ENCODE measurements at places on chromosomes 1 and 21.

DNA sequence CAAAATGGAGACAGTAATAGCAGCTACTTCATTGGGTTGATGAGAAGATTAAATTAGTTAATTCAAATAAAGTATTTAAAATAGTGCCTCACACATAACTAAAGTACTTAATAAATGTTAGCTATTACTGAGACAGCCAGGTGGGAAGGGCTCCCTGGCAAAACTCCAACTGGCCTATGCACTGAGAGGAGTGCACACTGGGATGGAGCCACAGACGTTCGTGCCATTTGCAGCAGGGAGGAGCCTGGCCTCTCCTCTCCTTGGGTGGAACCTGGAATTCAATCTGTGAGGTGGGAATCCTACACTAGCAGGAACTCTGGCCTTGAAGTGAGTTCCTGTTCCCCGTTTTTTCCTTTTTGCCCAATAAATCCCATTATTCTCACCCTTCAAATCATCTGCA lies 28.1 kb downstream of the SLC5A9 start:
- DNase-seq: no peak

GRCh38 chr1:63912643-63913042 lies 138.8 kb downstream of the ROR1 start:
- no peak for DNase-seq

DNA sequence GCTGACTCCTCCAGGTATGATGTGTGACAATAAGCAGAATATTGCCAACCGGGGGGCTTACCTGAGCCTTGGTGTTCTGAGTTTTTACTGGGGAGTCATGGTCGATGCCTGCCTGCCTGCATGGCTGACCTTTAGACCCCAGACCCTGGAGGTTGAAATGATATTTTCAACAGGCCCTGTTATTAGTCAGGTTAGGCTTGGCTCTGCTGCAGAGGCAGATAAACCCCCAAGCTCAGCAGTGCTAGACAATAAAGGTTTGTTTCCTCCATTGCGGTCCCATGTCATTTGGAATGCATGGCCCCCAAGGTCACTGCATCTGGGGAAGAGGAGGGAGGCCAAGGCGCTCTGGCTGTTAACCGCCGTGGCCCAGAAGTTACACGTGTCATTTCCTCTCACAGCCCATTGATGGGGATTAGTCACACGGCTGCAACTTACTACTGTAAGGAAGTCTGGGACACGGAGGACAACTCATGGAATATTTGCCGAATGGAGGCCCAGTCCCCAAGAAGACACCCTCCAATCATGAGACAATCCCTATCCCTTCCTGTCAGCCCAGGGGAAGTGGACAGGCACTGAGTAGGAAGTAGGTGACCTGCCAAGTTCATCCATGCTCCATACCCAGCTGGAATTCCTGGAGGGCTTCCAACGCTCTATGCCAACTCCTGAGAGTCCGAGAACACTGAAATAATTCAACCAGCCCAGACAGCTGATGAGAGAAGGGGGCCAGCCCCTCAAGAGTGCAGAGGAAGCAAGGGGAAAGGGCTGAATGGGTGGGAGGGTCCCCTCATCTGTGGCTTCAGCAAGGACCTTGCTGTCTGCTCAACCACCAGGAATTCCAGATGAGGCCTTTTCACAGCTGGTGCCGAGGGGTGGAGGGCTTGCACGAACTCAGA lies 97.3 kb downstream of the TAS1R2 start:
- no peak for DNase-seq

GRCh38 chr1:2645776-2646175 lies 13.0 kb upstream of the MMEL1 start:
- DNase-seq: no peak

DNA sequence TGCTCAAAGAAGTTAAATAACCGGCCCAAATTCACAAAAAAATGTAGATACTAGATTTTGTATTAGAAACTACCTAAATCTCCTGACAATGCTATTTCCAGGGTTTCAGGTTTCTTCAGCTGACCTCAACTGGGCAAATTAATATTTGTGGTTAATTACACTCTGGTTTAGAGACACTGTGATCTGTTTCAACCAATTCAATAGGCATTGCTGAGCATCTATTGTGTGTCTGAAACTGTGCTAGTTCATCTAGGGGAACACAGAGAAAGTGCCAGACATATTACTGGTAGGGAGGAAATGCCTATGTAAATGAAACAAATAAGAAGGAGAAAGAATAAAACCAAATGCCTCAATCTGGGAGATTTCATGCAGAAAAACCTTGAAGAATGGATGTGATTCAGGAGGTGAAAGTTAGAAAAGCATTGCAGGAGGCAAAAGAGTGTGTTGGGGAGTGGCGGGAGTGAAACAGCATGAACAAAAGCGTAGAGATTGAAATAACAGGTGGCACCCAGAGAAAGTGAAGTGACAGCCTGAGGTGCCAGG lies 51.3 kb upstream of the IVNS1ABP start:
- DNase-seq: no peak

Measured in retina (tissue), 1 donor.